ENCODE measurements at places on chromosomes 11 and 22.

- no peak for DNase-seq
These were observed 7.7 kb upstream of the APLP2 start for GRCh38 chr11:130062026-130062425.

- DNase-seq, result no peak
These were observed 14.6 kb upstream of the SUN2 start for GRCh38 chr22:38770257-38770949.

GRCh38 chr11:113315811-113316210, 1.4 kb downstream of the TTC12 start:
- DNase-seq, result no peak

GRCh38 chr22:36862251-36863242, 1.7 kb downstream of the NCF4 start:
- no peak for DNase-seq

DNA sequence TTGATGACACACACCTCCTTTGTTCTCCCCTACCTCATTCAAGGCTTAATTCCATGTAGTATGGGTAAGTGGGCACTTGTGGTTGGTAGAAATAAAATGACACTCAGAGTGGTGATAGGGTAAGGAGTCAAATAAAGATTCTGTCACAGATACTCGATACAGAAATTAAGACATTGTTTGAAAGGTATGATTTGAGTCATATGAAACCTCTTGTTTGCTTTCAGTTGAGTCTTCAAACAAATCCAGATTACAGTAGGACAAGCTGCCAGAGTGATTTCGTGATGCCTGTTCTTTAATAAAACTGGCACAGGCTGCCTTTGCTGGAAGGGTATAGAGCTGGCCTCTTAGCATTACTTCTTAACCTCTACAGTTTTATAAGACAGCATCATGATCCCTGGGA, 182.4 kb downstream of the SPON1 start:
- DNase-seq, result no peak

- no peak for DNase-seq
These were observed 54.8 kb upstream of the FDX1 start for GRCh38 chr11:110374921-110375320.

GRCh38 chr11:114280696-114281095, 15.5 kb upstream of the NNMT start:
- DNase-seq, result peak; percentile 84

GRCh38 chr11:126512741-126513715, 157.5 kb downstream of the ST3GAL4 start:
- no peak for DNase-seq

GRCh38 chr11:19365743-19366410, 125.1 kb upstream of the E2F8 start:
- no peak for DNase-seq

DNA sequence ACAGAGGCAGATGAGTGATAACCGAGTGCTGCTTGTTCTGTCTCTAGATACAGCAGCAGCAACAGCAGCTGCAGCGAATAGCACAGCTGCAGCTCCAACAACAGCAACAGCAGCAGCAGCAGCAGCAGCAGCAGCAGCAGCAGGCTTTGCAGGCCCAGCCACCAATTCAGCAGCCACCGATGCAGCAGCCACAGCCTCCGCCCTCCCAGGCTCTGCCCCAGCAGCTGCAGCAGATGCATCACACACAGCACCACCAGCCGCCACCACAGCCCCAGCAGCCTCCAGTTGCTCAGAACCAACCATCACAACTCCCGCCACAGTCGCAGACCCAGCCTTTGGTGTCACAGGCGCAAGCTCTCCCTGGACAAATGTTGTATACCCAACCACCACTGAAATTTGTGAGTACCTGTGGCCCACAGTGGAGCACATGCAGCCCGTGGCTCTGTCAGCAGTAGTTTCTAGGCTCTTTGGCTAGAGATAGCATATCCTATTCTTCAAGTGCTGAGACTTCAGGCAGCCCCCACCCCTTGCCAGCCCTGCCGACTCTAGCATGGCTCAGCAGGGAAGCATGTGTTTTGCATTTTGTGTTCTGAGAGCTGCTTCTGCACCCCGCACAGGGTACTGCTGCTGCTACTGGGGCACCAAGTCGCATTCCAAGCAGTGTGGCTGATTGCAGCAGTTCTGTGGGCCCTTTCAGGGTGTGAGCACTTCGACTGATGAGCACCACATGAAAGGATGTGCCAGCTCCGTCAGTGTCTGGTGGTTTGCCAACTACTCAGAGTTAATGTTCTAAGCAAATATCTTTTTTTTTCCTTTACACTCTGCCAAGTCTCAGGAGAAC, 59.2 kb downstream of the MED15 start:
- DNase-seq, result peak; percentile 83

GRCh38 chr22:46737105-46737975, 712 bp downstream of the CERK start:
- peak; percentile 51 for DNase-seq
